ENCODE measurements at places on chromosomes 1 and 21. TPM values are rescaled to one million over a fixed set of nuclear protein-coding genes. Genes with fewer than 3 reads are reported as not detected.
A peak's percentile ranks its signal among the peaks of the same experiment; 100 is the strongest.

Gene PAPPA2
- 2.9 TPM for total RNA-seq

- DNase-seq: no peak
Measured at GRCh38 chr1:24591781-24592180, 35.9 kb downstream of the NCMAP start.

DNA sequence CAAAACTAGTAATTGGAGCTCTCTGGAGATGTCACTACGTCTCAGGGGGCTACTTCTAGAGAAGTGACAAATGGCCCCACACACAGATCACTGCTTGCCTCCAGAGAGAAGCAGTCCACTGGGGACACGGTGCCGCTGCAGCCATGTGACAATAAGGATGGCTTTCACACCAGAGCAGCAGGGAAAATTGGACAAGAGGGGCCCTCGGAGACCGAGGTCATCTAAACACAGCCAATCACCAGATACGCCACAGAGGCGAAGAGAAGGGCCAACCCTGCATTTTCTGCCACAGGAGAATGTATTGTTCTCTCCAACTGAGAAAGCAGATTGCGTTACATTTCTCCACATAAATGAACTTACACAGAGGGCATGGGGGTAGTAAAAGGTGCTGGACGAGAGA lies 51.2 kb upstream of the TIAM1 start:
- DNase-seq: no peak

DNA sequence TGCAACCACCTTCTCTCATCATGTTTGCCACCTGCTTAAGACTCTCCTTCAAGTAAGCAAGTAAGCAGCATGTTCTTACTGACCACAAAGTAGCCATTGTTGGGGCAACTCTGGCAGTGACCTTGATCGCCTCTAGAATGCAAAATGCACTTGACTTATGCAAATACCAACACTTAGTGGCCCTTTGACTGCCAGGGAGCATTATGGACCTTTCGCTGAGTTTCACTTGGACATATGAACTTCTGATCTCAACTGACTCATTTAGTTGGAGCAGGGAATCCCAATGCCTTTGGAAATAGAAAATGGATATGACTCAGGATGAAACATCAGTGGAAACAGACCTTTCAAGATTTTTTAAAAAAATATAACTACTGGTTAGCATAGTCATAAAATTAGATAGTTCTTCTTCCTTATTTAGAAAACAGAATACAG lies 6.1 kb upstream of the PLA2G5 start:
- no peak for DNase-seq

DNA sequence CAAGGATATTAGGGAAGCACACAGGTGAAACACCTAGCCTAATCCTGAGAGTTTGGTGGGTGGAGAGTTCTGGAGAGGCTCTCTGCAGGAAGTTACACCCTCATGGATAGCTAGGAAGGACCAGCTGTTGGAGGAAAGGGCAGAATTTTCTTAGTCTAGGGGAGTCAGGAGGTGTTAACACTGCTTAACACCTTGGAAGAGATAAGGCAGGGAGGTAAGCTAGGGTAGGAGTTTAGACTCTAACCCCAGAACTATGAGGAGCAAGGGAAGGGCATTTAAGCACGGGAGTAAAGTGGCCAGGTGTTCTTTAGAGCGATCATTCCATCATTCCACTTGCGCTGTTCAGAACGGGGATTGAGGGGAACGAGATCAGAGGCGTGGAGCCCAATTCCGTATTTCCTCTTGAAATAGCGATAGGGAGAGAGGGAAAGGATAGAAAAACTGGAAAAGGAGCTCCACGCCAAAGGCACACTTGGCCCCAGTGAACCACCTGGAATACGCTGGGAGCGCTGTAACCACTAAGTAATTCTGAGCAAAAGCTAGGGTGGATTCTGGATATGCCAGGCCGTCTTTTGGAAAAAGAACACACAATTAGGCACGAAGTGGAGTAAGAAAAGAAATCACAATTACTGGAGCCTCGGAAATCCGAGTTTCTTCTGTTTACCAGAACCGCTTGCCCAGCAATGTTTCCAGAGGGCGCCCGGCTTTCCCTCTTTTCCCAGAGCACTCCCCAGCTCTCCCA lies 1.5 kb upstream of the GPR137B start:
- DNase-seq: no peak

DNA sequence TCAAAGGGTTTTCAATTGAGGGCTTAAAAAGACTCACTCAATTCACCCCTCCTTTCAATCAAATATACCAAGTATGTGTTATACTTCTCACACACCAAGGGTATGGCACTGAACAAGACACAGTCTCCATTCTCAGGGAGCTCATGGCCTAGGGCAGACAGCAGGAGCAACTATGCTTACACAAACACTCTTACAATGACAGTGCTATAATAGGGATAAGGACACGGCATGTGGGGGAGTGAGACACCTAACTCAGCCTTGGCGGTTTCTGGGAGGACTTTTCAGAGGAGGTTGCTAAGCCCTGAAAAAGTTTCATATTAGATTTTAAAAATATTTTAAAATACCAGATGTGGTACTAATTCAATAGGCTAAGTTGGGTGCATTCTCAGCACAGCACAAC lies 22.7 kb upstream of the SYT6 start:
- no peak for DNase-seq

GRCh38 chr1:75690547-75690946 lies 34.0 kb upstream of the ACADM start:
- DNase-seq: no peak

DNA sequence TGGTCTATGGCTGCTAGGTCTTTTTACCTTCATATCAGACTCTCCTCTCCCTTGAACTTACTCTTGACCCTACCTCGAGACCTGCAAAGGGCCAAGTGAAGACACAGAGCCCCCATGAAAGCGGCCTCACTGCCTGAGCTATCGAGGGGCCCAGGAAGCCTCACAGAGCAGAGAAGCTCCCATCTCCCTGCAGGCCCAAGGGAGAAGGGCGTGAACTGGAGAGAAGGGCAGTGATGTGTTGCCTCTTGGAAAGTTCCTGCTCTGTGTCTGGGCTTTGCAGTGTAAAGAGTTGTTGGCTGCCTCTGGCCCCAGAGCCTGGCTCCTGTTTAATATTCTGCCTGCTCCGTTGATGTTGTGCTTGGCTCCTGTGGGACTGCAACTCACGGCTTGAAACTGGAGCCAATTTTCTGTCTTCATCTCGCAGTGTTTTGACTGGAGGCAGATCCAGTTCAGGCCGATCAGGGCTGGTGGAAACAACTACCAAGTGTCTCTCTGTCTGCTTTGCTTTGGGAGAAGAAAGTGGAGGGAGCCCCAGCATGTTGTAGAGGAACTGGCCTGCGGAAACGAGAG lies 4.3 kb downstream of the SERTAD4 start:
- DNase-seq: peak; percentile 91

DNA sequence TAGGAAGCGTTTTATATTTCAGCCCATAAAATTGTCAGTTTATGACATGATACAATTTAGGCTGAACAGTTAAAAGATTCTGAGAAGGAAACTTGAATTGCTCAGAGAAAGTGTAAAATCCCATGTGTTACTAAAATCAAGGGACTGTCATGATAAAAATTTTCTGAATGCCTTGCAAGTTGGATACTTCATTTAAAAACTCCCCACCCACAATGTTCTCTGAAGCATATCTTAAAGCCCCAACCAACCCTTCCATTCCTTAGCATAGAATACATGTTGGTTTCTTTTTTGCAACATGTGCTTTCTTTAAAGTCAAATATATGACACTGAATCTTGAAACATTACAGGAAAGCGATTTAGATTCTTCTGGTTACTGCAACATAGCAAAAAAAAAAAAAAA lies 97.4 kb downstream of the MRPL39 start:
- DNase-seq: no peak

DNA sequence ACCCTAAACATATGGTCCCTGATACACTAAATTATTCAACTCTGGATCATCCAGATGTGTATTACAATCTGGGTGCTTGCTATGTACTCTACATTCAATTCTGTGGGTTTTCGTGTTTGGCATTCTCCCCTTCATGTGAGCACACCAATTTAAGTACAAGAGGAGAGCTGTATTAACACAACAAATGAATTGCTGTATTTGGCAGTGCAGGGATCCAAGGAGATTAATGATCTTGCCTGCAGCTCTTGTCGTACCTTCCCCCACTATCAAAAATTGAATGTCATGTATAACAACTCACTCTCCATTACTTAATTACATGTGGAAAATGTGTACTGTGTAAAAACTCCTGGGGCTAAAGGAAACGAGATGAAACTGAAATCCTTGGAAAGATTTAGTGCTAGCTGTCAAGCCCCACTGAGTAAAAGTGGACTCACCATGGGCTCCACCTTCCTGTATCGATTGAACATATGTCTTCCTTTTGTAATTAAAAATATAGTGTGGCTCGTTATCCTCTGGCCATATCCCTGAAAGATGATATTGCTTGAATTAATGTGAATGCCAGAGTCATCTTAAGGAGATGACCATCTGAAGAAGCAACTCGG lies 172.2 kb upstream of the L1TD1 start:
- DNase-seq: no peak

DNA sequence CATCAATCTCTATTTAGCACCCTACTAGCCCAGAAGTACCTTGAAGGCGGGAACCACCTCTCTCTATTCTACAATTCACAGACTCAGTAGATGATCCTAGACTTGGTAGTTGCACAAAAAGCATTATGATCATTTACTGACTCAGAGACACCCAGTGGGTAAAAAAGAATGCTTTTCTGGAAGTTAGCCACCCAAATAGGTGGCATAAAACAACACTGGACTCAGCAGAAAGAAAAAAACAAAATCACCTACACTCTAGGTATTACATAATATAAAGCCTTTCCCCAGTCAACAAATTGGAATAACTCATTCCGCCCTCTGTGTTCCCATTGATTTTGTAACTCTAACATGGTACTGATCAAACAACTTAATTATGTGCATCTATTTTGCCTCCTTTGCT lies 126.3 kb downstream of the PTPN14 start:
- no peak for DNase-seq

DNA sequence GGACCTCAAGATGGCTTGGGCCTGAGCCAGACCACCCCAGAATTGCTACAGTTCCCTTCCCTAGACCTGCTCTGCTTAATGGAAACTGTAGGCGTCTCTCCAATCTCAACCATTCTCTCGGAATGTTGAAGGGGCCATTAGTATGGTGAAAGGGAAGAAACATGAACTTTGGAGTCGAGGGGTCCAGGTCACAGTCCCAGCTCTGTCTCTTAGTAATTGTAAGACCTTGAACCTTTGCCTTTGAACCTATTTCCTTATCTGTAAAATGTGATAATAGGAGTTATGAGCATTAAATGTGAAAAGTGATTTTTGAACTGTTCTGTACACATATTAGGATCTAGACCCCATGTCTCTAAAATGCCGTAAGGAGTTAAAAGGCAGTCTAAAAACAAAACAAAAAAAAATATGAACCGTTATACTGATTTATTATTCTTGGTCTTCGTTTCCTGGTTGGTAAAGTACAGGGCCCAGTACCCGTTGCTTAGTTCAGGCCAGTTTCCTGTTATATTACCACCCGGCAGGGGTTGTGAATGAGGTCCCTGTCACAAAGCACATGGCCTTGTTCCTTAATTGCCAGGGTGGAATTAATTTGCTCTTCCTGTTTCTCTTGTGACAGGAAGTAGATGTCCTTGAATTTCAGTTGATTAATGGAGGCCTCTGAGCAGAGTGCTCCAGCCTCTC lies 42.3 kb downstream of the TCEANC2 start:
- DNase-seq: no peak

- no peak for DNase-seq
Measured at GRCh38 chr1:21899267-21899810, 37.8 kb downstream of the HSPG2 start.

GRCh38 chr1:210259561-210259960 lies 27.0 kb downstream of the SERTAD4 start:
- no peak for DNase-seq

GRCh38 chr21:29175408-29176134 lies 45.1 kb downstream of the MAP3K7CL start:
- no peak for DNase-seq
